ENCODE measurements at places on chromosomes 11 and 22.

- no peak for DNase-seq
Measured at GRCh38 chr11:12417691-12418611, 40.6 kb downstream of the PARVA start.

- DNase-seq = no peak
Measured at GRCh38 chr11:124078591-124078990, 36.7 kb upstream of the VWA5A start.

- DNase-seq = peak; percentile 85
Measured at GRCh38 chr11:9137293-9138132, 46.1 kb upstream of the SCUBE2 start.

- no peak for DNase-seq
Measured at GRCh38 chr22:32991353-32992101, 66.7 kb downstream of the SYN3 start.

DNA sequence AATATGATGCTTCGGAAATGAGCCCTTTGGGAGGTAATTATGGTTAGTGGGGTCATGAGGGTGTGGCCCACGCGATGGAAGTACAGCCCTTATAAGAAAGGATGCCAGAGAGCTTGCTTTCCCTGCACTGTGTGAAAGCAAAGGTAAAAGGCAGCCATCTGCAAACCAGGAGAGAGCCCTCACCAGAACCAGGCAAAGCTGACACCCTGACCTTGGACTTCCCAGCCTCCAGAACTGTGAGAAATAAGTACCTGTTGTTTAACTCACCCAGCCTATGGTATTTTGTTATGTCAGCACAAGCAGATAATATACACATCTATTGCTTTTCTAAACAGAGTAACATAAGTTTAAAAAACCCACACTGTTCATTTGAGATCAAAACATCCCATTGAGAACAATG is 50.7 kb downstream of the SYN3 start:
- DNase-seq = no peak

- no peak for DNase-seq
Measured at GRCh38 chr22:43180670-43181069, 6.3 kb downstream of the TTLL12 start.

DNA sequence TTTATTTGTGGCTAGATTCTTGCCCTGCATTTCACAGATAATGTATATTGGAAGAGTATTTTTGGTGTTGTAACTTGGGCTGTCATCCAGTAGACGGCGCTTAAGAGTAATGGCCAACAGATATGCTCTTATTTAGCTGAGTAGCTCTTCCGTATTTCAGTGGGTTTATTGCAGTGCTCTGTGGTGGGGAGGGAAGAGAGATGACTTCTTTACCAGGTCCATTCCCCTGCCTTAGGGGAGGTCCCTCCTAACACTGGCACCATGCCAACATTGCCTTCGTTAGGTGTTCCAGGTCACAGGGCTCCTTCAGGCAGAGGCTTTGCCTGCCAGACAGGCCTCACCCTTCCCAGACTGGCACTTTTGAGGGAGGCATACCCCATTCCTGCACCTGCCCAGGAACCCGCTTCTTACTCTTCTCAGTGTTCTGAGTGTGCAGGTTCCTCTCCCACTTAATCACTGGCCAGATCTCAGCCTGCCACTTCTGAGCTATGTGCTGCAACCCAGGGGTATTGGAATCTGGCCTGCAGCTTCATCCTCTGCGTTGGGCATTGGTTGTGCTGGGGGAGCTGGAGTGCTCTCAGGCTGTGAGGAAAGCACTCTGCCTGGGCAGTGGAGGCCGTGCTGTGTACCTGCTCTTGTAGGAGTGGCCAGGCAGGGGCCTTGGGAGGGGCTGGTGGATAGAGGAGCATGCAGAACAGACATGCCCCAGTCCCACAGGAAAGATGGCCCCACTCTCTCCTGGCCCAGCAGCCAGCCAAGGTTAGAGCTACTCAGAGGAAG is 29.4 kb upstream of the SLN start:
- DNase-seq = no peak

GRCh38 chr11:104679258-104679657 is 219.0 kb downstream of the CASP12 start:
- DNase-seq = no peak

GRCh38 chr11:35324981-35325380 is 94.4 kb downstream of the SLC1A2 start:
- no peak for DNase-seq

- no peak for DNase-seq
Measured at GRCh38 chr11:78384231-78384630, 33.4 kb downstream of the GAB2 start.

GRCh38 chr11:68950270-68950669 is 30.5 kb downstream of the MRGPRD start:
- DNase-seq = no peak

- DNase-seq = peak; percentile 4
Measured at GRCh38 chr11:10908215-10908951, 50.5 kb upstream of the ZBED5 start.

- DNase-seq = no peak
Measured at GRCh38 chr11:330694-331357, 10.2 kb upstream of the IFITM3 start.

DNA sequence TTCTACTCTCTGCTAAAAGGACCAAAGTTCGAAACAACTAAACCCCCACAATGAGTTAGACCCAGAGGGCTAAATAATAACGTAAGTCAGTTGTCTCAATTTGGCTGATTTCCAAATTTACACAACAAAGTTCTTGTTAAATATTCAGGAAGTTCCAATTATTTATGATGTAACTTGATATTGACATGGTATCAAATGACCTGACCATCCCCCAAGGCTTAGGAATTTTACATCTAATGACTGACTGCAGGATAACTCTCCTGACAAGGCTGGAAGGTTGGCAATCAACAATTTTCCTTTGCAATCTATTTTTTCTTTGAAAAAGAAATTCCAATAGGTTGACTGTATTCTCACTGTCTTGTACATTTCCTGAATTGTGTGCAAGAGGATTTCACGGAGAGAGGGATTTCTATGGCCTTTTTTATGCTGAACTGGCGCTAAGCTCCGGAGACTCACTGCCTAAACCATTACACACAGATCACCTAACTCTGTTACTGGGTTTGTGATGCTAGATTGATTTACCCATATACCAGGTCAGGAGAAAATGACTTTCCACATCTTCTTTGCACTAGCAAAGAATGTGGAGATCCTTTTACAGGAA is 9.6 kb upstream of the CDON start:
- DNase-seq = peak; percentile 67

DNA sequence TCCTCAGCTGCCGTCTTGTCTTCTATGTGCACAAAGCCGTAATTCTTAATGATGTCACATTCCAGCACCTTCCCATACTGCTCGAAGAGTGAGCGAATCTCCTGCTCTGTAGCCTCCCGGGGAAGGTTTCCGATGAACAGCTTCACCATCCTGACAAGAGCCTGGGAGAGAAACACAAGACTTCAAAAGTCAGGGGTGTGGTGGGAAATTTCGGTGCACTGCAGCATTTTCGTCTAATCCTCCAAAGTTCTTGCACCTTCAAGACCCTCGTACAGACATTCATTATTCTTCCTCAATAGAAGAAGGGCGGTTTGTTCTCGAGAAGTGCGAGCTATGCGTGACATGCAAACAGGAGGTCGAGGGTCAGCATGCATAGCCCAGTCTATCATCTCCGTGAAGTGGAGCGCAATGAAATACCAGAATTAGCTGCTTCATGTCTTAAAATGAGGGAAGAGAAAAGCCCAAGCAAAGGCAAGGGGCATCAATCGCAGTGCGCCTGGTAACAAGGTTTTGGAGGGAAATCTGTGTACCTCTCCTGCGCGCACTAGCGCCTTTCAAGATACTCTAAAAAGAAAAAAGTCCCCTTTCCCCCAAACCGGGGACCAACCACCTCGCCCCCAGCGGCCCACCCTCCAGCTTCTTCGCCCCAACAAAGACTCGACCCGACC is 622 bp downstream of the RBM4B start:
- DNase-seq = no peak

GRCh38 chr11:6650980-6651379 is 4.6 kb downstream of the DCHS1 start:
- DNase-seq = no peak

- peak; percentile 7 for DNase-seq
Measured at GRCh38 chr11:12581923-12582322, 92.3 kb upstream of the TEAD1 start.

- no peak for DNase-seq
Measured at GRCh38 chr11:125075900-125076317, 12.8 kb downstream of the SLC37A2 start.

DNA sequence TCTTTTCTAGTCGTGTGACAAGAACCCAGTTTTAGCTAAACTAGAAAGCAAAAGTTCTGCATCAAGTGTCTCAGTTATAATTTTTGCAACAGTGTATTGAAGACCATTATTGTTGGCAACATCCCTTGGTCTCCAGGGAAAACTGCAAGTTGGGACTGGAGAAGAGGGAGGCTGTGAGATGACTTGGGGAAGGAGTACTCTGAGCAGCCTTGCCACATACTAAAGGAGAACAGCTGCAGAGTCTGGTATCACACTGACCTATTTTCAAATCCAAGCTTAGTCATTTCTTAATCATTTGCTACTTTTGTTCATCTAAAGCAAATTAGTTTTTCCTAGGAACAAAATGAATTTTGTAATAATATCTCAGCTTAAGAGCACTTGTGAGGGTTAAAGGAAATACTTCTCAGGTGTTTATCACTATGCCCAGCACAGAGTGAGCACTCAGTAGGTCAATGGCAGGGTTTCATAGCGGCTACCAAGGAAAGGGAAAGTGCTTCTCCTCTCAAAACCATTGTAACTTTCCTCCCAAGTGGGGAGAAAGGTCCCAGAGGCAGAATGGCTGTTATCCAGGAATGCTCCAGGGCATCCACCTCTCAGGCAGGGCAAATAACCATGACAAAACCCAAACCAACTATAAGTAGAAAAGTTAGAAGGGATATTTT is 247.1 kb downstream of the C11orf87 start:
- DNase-seq = no peak

GRCh38 chr11:33638608-33639007 is 62.0 kb downstream of the C11orf91 start:
- no peak for DNase-seq

GRCh38 chr11:110249066-110249465 is 47.3 kb downstream of the RDX start:
- no peak for DNase-seq

DNA sequence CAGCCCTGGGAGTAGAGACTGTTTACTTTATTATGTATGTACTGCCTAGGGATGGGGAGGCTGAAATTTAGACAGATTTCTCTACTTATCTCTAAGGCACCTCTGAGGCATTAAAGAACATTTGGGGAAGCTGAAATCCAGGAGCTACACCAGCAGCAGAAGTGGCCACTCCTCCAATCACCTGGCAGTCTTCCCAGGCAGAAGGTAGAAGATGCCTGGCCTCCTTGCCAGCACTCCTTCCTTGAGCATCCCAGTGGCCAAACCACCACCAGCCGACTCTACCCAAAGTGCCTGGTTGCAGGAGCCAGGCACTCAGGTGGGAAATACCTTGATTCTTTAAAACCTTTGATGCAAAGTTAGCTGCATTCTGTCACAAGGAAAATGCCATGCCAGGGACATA is 1.9 kb upstream of the FAT3 start:
- no peak for DNase-seq

DNA sequence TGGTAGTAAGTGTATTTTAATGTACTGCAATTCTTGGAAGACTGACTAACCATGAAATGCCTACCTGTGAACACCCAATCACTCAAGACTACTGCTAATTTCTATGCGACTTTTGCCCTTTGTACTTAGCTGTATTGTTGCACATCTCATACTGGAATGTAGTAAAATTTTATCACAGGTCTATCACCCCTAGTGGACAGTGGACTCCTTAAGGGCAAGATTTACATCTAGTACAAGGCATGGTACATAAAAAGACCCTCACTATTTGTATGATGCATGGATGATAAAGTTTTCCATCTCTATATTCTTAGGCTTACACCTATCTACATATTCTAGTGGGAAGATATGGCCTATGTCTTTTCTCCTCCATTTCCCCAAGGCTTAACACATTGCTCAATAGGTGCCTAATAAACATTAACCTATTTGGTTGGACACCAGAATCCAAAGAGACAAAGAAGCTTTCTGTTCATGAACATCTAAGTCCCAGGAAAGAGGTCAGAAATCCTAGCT is 26.1 kb downstream of the SERGEF start:
- DNase-seq = no peak

- no peak for DNase-seq
Measured at GRCh38 chr11:284105-285020, 4.6 kb upstream of the PGGHG start.

- no peak for DNase-seq
Measured at GRCh38 chr11:58742140-58742539, 10.4 kb upstream of the GLYAT start.

DNA sequence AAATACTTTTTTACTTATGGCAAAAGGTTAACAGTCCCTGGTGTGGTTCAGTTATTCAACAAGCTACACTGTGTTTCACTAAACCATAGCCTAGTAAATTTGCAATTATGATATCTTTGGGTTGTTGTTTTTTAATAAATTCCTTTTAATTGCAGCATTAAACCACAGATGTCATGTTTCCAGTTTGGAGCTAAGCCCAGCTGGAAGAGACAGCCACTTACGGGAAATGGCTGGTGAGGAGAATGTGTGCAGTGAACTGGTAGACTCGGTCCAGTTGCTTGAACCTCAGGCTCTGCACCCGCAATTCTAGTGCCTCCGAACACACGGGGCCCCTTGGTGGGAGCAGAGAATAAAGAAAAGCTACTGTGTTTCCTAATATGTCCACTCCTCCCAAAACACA is 70.8 kb downstream of the WNT11 start:
- no peak for DNase-seq

GRCh38 chr11:117909611-117910382 is 19.4 kb downstream of the TMPRSS13 start:
- no peak for DNase-seq

DNA sequence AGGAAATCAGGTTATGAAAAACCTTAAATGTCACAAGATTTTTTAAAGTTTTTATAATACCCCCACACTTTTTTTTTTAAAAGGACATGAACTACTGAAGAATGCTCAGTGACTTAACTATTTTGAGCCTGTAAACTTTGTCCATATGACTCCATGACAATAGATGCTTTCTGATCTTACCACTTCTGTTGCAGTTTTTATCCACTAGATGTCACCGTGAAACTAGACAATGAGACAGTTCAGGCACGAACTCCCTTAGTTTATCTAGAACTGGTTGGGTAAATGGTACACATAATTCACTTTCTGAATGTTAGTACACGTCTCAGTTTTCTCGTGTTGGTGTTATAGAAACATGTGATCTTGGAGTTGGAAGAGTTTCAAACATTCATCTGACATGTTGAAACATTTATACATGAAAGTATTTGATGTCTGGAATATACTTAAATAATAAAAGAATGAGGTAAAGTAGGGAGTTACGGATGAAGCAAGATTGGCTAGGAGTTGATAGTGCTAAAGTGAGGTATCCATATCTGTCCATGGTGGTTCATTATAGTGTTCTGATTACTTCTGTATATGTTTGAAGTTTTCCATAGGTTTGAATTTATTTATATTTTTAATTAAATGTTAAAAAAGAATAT is 8.1 kb downstream of the CCDC15 start:
- DNase-seq = peak; percentile 18

- DNase-seq = no peak
Measured at GRCh38 chr11:31798057-31798553, 13.0 kb downstream of the PAX6 start.
